H54 (cell line): ENCODE measurements at places on chromosomes 2 and 18.

DNA sequence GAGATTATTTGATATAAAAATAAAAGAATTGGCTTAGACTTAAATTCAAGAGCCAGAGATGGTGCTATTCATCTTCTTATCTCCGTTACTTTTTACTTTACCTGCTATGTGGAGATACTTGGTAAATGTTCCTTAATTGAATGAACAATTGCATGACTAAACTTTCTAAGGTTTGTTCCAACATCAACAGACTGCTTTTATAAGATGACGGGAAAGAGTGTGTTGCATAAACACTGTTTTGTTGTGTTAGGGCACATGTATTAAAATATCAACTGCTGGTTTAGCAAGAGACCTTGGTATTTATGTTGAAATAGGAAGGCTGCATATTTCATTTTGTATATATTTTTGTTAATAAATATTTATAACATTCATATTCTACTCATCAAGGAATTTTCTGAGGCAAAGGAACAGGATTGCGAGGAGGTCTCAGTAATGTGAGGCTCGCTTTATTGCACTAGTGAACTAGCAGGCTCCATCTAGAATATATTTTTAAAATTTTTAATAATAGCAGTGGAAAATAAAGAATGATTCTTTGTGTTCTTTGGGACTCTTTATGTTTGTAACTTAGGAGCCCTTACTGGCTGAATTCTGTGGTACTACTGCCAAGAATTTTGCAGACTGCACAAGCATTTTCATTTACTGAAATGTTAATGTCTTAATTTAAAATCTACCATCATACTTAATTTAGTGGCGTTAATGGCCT, 10.7 kb upstream of the NFE2L2 start:
- no peak for DNase-seq

GRCh38 chr18:51150113-51150700, 47.3 kb downstream of the MEX3C start:
- DNase-seq = peak; percentile 51

DNA sequence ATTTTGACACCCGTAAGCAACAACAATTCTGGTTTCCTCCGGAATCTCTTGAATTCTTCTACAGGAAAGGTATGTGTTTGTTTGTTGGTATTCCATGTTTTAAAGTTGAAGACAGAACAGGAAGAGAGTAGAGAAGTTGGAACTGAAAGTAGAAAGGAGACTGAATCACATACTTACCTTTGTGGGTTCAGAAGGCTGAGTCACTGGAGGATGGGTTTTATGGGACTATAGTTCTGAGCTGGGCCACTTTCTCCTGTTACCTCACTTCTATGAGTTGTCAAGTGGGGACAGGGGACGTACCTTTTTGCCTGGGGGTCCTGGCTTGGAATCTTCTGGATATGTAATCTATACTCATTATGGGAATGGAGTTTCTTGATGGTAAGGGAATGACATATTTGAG, 40.9 kb downstream of the KDM3A start:
- DNase-seq = no peak

- no peak for DNase-seq
These were observed 205.8 kb downstream of the PDE1A start for GRCh38 chr2:182220998-182221397.

- peak; percentile 0 for DNase-seq
These were observed 1167.9 kb downstream of the DSC3 start for GRCh38 chr18:29874519-29875098.

- no peak for DNase-seq
These were observed 5.1 kb upstream of the ASIC4 start for GRCh38 chr2:219508971-219509779.

DNA sequence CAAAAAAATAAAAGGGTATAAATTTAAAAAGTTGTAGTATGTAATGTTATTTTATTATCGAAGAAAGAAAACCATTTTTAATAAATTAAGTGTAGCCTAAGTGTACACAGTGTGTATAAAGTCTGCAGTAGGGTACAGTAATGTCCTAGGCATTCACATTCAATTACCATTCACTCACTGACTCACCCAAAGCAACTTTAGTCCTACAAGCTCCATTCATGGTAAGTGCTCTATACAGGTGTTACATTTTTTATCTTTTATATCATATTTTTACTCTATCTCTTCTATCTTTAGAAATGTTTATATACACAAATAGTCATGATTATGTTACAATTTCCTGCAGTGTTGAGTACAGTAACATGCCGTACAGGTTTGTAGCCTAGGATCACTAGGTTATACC, 59.5 kb downstream of the RABL2A start:
- DNase-seq = no peak

- no peak for DNase-seq
These were observed 48.8 kb upstream of the IHH start for GRCh38 chr2:219109471-219109870.

DNA sequence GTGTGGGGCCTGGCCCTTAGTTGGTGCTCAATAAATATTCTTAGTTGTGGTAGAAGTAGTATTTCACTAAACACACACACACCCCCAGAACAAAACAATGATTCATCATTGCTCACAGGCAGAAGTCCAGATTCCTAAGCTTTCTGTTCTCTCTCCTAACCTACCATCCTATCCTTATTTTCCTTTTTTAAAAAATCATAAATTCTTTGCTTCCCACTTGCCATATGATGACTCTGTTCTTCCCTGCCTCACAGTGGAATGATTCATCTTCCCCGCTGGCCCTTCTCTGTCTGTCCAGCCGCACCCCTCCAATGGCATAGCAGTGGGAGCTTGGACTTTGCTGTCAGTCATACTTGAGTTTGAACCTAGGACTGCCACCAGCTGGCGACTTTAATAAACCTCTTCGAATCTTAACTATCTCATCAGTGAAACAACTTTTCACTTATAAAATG, 5.2 kb downstream of the EML6 start:
- DNase-seq = peak; percentile 71

DNA sequence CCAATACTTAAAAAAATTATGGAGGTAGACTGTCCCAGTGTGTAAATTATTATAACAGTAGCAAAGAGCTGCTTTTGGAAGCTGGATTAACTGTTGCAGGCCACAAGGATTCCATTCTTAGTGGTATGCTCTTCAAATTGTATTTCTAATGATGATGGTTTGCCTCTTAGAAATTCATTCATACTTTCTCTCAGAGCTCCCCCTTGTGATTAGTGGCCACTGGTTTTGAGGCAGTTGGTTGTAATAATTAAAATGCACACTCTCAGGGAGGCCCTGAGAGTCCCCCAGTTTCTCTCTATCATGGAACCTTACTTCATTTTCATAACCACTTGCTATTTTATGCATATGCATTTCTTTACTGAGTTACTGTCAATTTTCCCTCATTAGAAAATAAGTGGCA, 122.5 kb downstream of the PLA2R1 start:
- DNase-seq = no peak

DNA sequence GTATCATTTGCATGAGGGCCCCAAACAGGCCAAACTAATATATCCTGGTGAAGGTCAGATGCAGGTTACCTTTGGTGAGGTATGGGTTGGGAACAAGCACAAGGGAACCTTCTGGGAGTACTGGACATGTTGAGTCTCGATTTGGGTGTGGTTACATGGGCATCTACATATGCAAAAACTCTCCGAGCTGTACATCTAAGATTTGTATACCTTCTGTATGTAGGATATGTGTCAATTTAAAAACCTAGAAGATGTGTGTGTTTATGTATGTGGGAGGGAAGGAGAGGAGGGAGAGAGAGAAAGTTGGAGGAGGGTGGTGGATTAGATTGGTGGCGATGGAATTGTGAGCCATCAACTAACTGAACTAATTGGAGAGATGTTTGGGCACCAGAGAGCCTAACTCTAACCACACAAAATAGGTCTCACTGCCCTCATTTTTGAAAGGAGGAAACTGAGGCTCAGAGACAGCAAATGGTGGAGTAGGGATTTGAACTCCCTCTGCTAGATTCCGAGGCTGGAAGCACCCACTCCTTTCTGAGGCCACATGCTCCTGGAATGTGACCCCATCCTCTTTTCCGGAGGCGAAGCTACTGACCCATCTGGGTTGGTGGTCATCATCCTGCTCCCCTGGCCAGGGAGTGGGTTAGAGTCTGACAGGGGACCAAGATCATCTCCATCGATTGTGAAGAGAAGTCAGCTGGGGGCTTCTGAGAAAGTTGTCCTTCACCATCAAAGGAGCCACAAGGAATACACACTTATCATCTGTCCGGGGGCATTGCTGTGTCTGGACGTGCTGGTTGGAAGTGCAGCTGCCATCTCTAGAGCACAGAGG, 107.3 kb upstream of the MYCN start:
- DNase-seq = no peak

DNA sequence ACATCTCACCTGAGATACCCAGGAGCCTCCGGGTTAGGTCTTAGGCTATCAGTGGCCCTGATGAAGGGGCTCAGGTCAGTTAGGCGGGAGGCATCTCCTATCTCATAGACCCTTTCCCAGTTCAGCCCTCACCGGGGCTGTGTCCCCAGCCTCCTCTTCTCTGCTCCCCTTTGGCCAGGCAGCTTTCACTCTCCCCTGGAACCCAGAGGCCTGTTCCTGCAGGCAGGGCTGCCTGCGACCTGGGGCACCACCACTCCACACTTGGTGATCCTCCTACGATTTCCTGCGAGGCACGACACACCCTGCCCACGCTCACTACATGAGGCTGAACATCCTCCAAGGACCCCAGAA, 51.2 kb downstream of the SFXN5 start:
- DNase-seq = no peak

GRCh38 chr18:7021994-7022840, 95.4 kb downstream of the LAMA1 start:
- DNase-seq = peak; percentile 39

GRCh38 chr2:236646441-236646840, 76.8 kb downstream of the ACKR3 start:
- DNase-seq = no peak

- peak; percentile 1 for DNase-seq
These were observed 257.7 kb downstream of the PTGR3 start for GRCh38 chr18:74951165-74951760.

- DNase-seq = no peak
These were observed 85.1 kb downstream of the ACSL3 start for GRCh38 chr2:222945887-222946286.

DNA sequence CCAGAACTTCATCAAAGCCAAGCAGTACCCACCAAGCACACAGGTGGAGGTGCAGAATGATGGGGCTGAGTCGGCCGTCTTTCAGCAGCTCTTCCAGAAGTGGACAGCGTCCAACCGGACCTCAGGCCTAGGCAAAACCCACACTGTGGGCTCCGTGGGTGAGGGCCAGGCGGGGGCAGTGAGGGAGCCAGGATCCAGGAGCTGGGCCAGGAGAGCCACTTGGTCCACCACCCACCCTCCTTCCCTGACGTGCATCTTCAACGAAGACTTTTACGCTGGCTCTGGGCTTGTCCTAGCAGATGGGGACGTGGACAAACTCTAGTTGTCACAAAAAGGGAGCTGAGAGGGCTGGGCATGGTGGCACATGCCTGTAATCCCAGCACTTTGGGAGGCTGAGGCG, 11.8 kb downstream of the VIL1 start:
- no peak for DNase-seq
